ENCODE measurements at places on chromosomes 13 and 19. TPM values are rescaled to one million over a fixed set of nuclear protein-coding genes. Genes with fewer than 3 reads are reported as not detected.

The LILRB2 gene
- not detected for total RNA-seq

The MAST1 gene
- total RNA-seq = 1.0 TPM

DNA sequence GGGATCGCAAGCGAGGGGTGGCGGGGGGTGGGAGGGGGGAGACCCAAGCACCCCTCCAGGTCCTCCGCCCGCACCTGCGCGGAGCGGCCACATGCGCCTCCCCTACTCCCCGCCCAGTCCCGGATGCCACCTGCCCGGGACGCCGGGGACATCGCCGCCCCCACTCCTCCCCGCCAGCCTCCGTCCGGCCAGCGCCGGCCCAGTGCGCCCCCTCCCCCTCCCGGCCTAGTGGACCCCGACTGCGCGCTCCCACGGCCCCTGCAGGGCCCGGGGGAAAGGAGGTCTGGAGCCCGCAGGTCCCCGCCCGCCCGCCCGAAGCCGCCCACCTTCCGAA, 263 bp downstream of the RHPN2 start:
- no peak for DNase-seq

- DNase-seq = no peak
Measured at GRCh38 chr13:25678398-25678797, 306.6 kb downstream of the ATP8A2 start.

DNA sequence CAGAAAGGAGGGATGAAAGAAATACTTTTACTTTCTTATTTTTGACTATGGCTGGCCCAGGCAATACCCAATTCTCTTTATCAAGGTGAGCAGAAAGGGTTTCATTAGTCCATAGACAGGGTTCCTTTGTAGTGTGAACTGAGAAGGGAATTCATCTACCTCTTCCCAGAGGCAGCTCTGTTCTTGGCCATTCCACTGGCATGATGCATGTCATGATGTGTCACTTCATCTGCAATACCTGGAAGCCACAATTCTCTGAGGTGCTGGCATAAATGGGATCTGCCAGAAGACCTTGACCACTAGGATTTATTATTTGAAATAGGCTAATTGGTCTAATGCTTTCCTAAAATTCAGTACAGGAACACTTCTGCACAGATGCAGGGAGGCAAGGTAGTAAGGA, 542.8 kb downstream of the RFC3 start:
- no peak for DNase-seq

The SPATA13 gene
- 2.2 TPM for total RNA-seq

- DNase-seq = no peak
Measured at GRCh38 chr19:44024900-44025216, 321 bp upstream of the ZNF222 start.

GRCh38 chr19:21322528-21322927, 6.7 kb downstream of the ZNF708 start:
- DNase-seq = no peak

GRCh38 chr13:75896271-75896670, 260.1 kb downstream of the LMO7 start:
- DNase-seq = no peak

DNA sequence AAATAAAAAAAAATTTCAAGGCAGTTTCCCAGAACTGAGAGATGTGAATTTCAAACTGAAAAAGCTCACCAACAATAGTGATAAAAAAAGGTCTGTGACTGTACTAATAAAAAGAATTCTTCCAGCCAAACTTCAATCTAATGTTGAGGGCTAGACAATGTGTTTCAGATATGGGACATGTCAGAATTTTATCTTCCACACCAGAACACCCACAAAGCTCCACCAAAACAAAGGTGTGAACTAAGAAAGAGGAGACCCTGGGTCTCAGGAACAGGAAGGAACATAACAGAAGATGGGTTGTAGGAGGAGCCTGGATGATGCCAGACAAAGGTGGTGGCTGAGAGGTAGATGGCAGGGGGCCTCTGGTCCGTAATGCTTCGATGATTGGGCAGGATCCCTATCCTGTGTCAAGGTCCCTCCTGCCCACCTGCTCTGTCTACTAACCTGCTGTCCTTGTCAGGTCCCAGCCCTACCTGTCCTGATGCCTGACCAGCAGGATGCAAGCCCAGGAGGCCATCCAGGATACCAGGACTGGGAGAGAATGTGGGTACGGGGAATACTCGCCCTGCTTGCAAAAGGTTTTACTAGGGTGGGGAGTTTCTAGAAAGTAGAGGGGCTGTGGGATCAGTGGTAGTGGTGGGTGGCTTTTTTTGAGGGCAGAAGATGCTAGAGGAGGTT, 4.5 kb downstream of the MZF1 start:
- DNase-seq = no peak

- no peak for DNase-seq
Measured at GRCh38 chr13:84086847-84087162, 204.5 kb upstream of the SLITRK1 start.

- no peak for DNase-seq
Measured at GRCh38 chr13:98785405-98785804, 32.9 kb upstream of the SLC15A1 start.

GRCh38 chr13:110329798-110330461, 22.8 kb downstream of the COL4A2 start:
- no peak for DNase-seq

The CCDC194 gene
- total RNA-seq = 0.37 TPM

DNA sequence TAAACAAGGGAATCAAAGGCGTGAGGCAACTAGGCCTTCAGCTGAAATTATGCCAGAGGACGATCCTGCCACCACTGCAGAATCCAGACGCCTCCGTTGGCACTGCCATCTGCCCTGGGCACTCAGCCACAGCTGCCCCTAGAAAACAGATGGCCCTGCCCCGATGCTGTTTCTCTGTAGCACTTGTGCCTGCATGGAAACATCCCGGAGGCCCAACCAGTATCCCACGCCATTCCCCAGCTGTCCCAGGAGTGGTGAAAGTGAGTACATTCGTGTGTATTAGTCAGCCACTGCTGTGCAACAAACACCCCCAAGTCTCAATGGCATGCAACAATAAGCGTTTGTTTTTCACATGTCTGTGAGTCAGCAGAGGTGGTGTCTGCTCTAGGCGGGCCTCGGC, 8.9 kb upstream of the CRTC1 start:
- no peak for DNase-seq

GRCh38 chr19:52494518-52494917, 33.0 kb upstream of the ZNF808 start:
- no peak for DNase-seq

DNA sequence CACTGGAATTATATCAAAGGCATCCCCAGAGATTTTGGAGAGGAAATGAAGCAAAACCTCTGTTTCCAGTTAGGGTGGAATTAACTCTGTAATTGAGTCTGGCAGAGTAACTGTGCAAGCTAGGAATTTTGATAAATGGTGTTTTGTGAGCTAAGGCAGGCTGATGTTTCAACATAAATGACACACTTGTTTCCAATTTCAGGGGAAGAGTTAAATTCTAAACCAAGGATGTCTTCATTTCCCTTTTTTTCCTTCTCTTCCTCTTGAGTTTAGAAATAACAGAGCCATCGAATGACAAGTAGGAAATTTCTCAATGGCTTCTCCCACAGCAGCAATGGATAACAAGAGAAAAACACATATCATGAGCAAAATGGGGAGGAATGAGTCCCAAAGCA, 131.2 kb downstream of the IRS2 start:
- DNase-seq = no peak

DNA sequence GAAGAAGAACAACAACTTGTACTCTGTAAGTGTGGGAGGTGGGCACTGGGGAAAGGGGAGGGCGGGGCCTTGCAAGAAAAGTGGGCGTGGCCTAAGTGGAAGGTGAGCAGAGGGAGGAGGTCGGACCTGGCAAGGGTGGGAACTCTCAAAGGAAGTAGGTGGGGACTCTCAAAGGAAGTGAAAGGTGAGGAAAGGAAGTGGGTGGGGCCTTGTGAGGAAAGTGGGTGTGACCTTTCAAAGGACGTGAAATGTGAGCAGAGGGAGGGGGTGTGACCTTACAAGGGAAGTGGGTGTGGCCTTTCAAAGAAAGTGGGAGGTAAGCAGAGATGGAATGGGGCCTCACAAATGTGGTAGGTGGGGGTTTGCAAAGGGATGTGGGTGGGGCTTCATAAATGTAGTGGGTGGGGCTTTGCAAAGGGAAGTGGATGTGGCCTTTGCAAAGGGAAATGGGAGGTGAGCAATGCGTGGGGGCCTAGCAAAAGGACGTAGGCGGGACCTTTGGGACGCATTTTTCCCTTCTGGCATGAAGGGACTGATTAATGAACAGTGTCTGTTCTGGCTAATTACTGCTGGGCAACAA, 25.9 kb downstream of the ACSBG2 start:
- peak; percentile 92 for DNase-seq

The CACNA1A gene
- total RNA-seq = 0.27 TPM

The EPSTI1 gene
- total RNA-seq = not detected

The TNNT1 gene
- total RNA-seq = 46.8 TPM

- no peak for DNase-seq
Measured at GRCh38 chr19:34457446-34457845, 24.1 kb upstream of the WTIP start.

The SHISA7 gene
- total RNA-seq = not detected

- no peak for DNase-seq
Measured at GRCh38 chr19:17872251-17873001, 681 bp downstream of the SLC5A5 start.

The ZNF628 gene
- total RNA-seq = 12.1 TPM

DNA sequence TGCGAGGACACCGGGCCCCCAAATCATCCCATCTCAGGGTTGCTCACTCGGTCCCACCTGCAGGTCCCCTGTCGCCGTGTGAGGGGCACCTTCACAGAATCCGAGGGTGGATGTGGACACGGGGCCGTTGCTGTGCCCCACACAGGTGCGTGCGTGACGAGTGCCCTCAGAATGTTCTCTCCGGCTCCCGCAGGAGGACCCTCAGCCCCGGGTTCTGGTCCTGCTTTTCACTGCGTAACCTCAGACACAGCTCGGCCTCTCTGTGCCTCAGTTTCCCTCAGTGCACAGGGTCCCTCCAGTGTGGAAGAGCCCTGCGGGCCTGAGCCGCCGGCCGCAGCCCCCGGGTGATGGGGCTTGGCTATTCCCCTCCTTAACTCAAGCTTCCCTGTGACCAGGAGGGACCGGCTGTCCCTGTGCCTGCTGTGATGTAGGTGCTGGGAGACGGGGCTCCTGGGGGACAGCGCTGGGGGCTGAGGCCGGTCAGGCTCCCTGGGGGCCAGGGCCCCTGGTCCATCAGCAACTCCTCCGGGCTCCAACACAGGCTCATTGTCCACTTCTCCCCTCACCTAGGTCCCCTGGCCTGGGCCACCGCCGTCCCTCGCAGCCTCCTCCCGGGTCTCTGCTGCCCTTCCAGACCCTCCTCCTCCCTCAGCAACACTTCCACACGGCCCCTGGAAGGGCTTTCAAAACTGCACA, 4.8 kb downstream of the SHC2 start:
- DNase-seq = no peak

GRCh38 chr13:95335667-95336066, 34.4 kb upstream of the ABCC4 start:
- peak; percentile 54 for DNase-seq

The ZNF724 gene
- total RNA-seq = 6.9 TPM

The CD70 gene
- 14.7 TPM for total RNA-seq
